Right lung (tissue), 10 donors: ENCODE measurements at places on chromosomes 2 and 18.
A peak's percentile ranks its signal among the peaks of the same experiment; 100 is the strongest.

- DNase-seq = no peak
Measured at GRCh38 chr2:18659915-18660314, 70.5 kb upstream of the NT5C1B start.

GRCh38 chr2:28231110-28231631 lies 161.5 kb upstream of the FOSL2 start:
- no peak for DNase-seq

DNA sequence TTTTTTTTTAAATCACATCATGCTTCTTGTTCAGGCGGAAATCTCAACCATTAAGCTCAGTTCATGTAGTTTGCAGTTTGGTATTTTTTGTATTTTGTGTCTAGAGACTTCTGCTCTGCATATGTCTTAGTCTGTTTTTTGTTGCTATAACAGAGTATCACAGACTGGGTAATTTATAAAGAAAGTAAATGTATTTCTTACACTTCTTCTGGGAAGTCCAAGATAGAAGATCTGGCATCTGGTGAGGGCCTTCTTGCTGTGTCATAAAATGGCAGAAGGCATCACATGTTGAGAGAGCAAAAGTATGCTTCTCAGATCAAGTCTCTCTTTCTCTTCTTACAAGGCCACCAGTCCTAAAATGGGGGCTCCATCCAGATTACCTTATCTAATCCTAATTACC lies 208.2 kb downstream of the CTNNA2 start:
- DNase-seq = no peak

DNA sequence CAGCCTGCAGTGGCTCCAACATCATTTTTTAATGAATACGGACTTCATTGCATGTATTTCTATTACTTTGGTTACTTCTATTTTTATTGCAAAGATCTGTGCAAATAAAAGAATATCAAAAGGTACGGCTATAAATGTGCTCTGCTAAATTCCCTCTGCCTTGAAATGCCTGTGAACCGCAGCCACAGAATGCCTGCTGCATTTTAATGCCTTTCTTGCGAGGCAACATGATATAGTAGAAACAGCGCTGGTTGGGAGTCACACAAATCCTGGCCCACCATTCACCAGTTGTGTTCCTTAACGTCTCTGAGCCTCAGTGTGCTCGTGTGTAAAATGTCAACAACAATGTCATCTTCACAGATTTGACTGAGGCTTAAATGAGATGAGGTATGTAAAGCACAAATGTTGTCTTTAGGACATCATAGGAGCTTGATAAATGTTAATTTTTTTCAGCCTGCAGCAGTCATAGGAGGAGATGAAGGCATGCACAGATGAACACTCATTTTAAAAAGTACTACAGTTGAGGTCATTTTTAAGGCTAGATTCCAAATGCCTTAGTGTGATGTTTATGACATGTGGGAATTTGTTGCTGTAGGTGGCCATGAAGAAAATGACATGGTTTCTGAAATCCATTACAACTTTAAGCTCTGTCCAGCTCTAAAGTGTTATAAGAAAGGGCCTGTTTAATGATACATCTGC lies 187.6 kb upstream of the NRP2 start:
- DNase-seq = no peak

- DNase-seq = no peak
Measured at GRCh38 chr2:208501206-208501605, 94.6 kb downstream of the PTH2R start.

GRCh38 chr2:232137356-232138147 lies 176.0 kb downstream of the DIS3L2 start:
- DNase-seq = no peak

DNA sequence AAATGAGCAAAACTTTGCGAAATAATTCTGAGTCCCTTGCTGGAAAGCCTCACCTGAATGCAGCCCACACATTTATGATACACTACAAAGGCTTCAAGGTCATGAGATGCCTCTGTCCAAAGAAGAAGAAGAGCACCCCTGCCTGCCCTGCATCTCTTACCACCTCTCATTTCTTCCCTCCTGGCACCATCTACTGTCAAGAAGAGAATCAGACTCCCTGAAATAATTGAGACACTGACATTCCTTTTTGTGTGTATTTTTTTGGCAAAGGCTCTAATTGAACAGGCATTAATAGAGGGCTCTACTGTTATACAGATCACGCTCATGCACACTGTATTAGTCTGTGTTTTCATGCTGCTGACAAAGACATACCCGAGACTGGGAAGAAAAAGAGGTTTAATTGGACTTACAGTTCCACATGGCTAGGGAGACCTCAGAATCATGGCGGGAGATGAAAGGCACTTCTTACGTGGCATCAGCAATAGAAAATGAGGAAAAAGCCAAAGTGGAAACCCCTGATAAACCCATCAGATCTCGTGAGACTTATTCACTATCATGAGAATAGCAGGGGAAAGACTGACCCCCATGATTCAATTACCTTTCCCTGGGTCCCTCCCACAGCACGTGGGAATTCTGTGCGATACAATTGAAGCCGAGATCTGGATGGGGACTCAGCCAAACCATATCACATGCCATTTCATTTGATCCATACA lies 176.3 kb downstream of the ALPK2 start:
- DNase-seq = no peak

GRCh38 chr2:182667315-182667695 lies 48.8 kb upstream of the DNAJC10 start:
- DNase-seq = no peak

GRCh38 chr2:205937211-205937610 lies 148.8 kb downstream of the INO80D start:
- DNase-seq = no peak

- DNase-seq = peak; percentile 19
Measured at GRCh38 chr2:68317971-68318913, 1.5 kb downstream of the CNRIP1 start.
